ENCODE measurements at places on chromosomes 11 and 22.

DNA sequence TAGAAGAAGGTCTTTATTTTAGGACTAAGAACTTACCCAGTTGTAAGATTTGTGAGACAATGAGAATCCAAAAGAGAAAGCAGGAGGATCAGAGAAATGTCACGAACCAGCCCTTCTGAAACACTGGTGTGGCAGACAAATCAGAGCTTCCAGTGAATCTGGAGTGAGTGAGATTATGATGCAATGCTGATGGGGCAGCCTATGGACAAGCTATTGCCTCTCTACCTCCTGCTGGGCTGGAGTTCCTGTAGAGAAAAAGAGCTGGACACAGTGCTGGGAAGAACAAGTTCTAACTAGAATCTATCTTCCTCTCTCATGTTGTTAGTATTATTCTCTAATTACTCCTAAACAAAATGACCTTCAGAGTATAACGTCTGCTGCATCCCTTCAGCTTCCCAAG, 12.0 kb upstream of the ANO3 start:
- DNase-seq, result no peak
- no peaks in the 10 kb centered on the region for H3K4me1 ChIP-seq
- H3K4me3 ChIP-seq, result no peak overlapping the region
- no peaks in the 10 kb centered on the region for H3K27me3 ChIP-seq
- no peaks in the 10 kb centered on the region for H3K36me3 ChIP-seq
- no peak overlapping the region for H3K27ac ChIP-seq

GRCh38 chr11:127073621-127074020, 73.1 kb upstream of the KIRREL3 start:
- no peaks in the 10 kb centered on the region for H3K4me1 ChIP-seq
- no peak overlapping the region for H3K4me3 ChIP-seq
- no peak overlapping the region for H3K27ac ChIP-seq
- H3K36me3 ChIP-seq, result no peaks in the 10 kb centered on the region

GRCh38 chr11:1508986-1509385, 22.4 kb upstream of the MOB2 start:
- peaks cover 32% of the 10 kb centered on the region for H3K4me1 ChIP-seq
- H3K4me3 ChIP-seq, result no peak overlapping the region
- no peaks in the 10 kb centered on the region for H3K36me3 ChIP-seq
- H3K27ac ChIP-seq, result no peak overlapping the region
- H3K27me3 ChIP-seq, result no peaks in the 10 kb centered on the region
- DNase-seq, result no peak

GRCh38 chr11:122847466-122847865, 9.2 kb downstream of the CRTAM start:
- H3K27ac ChIP-seq, result no peak overlapping the region
- no peaks in the 10 kb centered on the region for H3K27me3 ChIP-seq
- no peaks in the 10 kb centered on the region for H3K4me1 ChIP-seq
- no peaks in the 10 kb centered on the region for H3K36me3 ChIP-seq
- DNase-seq, result no peak

DNA sequence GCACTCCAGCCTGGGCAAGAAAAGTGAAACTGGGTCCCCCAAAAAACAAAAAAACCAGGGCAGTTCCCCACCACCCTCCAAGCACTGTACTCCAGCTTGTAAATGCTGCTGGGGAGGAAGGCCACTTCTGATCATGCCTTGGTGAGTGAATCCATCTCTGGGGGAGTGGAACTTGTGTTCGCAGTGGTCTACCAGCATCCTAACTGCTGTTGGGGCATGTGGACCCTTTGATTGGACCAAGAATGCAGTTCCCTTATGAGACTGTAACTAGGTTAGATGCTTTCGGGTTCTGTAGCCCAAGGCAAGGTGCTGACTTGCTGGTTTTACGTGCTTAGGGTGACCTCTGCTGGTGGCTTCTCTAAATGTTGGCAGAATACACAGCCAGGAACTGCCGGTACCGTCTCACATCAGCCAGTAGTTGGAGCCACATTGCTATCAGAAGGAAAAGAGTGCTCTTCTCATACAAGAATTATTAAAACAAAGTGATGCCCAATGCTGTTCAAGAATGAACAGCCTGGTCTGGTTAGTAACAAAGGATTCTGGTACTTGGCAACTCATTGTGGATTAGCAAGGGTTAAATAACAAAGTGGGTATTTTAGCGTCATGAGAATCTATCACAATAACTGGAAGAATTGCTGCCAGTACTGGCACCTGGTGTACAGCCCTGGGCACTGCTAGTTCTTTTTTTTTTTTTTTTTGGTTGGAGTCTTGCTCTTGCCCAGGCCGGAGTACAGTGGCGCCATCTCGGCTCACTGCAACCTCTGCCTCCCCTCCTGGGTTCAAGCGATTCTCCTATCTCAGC, 13.0 kb downstream of the EIF1AD start:
- no peaks in the 10 kb centered on the region for H3K27me3 ChIP-seq
- H3K4me1 ChIP-seq, result 0 out of 2 replicates have a peak, but pooled peaks cover 3% of the 10 kb centered on the region
- H3K36me3 ChIP-seq, result peaks cover 5% of the 10 kb centered on the region
- no peak overlapping the region for H3K27ac ChIP-seq
- H3K4me3 ChIP-seq, result no peak overlapping the region

All from K562 (cell line).